Stimulated activated CD8-positive, alpha-beta memory T cell treated with anti-CD3 and anti-CD28 coated beads, Interleukin-7, amount 100 ng/mL, for 1 hour (primary cell): ENCODE measurements at places on chromosomes 6 and 20.

DNA sequence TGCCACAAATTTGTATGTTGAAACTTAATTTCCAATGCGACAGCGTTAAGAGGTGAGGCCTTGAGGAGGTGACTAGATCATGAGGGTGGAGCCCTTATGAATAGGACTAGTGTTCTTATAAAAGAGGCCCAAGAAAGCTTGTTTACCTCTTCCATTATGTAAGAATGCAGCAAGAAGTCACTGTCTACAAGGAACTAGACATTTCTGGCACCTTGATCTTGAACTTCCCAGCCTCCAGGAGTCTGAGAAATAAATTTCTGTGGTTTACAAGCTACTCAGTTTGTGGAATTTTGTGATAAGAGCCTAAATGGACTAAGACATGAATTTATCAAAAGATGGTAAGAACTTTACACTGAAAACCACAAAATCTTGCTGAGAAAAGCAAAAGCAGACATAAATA is 173.6 kb upstream of the SGK1 start:
- DNase-seq: no peak

DNA sequence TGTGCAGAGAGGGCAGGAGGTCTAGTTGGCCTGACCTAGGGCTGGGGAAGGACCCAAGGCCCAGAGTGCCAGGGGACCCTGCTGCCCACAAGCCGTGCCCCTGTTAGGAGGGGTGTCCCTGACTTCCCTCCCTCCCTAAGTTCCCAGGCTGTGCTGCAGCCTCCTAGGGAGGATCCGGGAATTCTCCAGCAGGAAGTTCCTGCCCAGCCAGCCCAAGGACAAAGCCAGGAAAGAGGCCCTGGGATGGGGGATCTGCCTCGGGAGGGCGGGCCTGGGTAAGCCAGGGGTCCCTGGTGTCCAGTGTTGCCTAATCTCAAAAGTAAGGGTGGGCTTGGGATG is 9.3 kb upstream of the BAK1 start:
- no peak for DNase-seq

DNA sequence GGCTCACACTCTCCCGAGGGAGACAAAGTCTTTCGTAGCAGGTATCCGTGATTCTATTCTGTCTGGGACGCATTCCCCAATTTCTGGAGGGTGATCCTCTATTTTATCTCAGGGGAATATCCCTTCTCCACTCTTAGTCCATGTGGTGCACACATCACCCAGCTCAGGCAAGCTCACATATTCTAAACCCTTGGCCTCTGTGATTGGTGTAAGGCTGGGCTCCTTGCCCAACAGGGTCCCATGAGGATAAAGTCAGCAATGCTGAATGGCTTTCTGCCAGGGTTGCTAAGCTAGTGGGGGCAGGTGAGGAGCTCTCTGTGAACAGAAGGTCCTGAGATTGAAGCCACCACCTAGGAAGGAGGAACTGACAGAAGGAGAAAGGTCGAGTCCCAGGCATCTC is 137.2 kb downstream of the CDH26 start:
- DNase-seq: no peak

DNA sequence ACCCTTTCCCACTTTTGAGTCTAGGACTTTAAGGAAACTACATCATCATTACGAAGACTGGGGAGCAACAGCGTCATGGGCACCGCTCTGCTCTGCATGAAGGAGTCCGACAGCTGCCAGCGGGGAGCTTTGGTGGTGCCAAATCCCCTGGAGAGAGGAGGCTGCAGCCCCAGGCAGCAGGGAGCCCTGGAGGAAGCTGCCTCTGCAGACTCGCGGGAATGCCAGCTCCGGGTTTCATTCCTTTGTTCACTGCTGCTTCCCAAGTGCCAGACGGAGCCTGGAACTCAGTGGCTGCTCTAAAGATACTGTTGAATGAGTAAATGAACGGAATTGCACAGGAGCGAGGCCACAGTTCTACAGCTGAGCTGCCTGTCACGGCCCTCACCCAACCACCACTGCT is 196.5 kb upstream of the THBS2 start:
- DNase-seq: no peak

DNA sequence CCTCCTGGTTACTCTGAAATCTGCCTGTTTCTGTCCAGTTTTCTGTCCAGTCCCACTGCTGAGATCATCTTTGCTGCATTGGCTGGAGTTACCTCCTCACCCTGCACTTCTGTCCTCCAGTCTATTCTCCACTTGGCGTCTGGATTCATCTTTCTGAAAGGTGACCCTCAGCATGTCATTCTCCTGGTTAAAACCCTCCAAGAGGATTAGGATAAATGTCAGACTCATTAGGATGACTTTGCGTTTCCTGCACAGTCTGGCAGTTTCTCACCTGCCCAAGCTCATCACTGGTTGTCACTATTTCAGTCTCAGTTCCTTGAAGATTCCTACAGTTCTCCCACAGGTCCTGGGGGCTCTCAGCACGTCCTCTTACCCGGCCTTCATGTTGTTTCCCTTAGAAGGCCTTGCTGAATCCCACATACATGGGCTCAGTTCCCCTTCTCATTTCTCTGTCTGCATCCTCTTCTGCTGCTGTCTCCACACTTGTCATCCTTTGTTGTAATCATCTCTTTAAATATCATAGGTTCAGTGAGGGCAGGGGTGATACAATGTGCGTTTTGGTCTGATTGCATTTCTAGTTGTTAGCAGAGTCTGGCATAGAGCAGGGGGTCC is 374.8 kb downstream of the QKI start:
- DNase-seq: no peak

DNA sequence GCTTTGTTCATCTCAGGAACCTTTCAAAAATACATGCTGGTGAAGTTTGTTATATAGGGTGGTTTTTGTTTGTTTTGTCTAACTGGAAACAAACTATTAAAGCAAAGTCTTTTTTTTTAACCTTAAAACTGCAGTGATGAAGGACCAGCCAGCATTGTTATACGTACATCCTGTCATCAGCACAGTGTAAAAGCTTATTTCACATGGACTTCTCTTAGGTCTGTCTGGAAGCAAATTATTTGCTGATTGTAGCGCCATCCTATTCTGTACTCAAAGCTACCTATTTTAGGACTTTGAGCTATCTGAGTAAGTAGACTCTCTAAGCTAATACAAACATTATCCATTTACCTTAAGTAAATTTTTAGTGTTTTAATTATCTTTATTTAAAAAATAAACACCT is 61.7 kb downstream of the SNX9 start:
- DNase-seq: no peak

DNA sequence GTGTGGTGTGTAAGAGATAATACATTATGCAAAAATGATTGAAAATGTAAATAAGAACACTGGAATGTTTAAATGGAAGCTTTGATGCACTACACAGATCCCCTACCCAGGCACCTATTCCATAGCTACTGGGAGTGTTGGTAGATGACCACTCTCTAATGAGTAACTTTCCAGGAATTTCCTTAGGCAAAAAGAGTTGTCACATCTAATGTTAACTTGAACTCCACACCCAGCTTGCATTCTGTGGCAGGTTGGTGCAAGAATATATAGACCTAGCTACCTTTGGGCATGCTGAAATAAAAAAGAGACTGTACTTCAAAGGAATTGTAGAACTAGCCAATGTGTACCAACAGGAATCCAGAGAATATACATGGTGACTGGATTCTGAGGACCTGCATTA is 1254.2 kb upstream of the EYS start:
- no peak for DNase-seq

DNA sequence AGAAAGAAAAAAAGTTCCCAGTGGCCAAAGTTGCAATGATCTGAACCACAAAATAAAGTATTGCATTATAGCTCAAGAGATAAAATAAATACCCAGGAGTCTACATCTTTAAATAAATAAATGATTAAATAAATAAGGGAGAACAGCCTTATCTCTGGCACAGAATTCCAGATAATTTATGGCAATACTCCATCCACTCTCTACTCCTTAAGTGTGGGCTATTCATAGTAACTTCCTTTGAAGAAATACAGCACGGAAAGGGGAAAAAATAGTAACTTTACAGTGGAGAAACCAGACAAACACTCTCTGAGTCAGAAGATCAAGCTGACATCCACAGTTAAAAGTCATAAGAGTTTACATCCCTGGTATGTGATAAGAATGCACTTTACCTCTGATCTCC is 11.6 kb downstream of the AURKA start:
- DNase-seq: no peak

DNA sequence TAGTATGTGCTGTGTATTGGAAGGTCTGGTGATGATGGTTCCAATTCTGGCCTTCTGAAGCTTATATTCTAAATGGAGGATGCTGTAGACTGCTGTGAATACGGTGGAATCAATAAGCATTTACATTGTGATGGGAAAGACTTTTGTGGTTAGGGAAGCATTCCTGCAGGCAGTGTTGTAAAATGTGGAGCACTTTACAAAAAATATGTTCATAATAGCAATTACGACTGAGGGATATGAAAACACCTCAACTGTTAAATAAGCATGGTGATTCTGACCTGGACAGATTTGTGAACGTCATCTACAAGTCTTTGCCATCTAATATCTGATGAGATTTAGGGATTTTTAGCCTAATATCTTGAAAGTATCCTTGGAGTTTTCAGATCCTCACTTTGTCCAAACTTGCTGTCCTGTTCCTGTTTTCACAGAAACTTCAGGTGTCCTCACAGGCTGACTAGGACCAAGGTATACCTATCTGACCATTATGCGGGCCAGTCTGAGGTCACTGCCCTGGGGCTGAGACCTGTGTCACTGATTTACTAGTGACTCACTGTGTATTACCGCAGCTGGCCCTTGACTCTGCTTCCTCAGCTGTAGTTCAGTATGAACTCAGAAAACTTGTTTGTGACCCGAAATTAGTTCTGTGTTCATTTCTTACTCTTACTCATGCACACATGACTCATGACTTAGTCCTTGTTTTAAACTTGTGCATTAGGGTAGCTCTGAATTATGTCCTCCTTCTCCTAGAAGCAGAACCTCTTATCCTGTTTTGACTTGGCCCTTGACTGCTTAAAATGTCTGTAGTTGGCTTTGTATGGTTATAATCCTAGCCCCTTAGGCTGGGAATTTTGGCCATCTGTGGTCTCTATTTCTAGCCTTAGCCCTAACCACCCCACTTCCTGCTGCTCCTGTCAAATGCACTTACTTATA is 343.0 kb downstream of the CDKAL1 start:
- no peak for DNase-seq

DNA sequence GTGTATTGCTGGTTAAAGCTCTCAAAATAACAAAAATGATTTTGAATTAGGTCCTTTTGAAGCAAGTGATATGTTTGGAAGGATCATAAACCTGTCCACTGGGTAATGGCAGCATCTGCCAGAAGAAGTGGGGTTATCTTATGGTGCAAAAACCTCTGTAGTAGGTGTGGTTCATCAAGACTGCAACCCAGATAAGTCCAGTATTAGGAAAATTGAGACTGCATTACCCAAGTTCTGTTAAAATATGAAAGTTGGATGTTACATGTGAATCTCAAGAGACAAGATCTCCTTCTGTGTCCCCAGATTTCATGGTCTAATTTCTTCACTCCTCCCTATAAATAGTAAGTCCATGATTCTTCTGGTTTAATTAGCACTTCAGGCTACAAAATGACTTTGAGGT is 59.4 kb downstream of the RPRD1B start:
- no peak for DNase-seq

- no peak for DNase-seq
Measured at GRCh38 chr20:52880997-52881396, 91.2 kb upstream of the TSHZ2 start.

DNA sequence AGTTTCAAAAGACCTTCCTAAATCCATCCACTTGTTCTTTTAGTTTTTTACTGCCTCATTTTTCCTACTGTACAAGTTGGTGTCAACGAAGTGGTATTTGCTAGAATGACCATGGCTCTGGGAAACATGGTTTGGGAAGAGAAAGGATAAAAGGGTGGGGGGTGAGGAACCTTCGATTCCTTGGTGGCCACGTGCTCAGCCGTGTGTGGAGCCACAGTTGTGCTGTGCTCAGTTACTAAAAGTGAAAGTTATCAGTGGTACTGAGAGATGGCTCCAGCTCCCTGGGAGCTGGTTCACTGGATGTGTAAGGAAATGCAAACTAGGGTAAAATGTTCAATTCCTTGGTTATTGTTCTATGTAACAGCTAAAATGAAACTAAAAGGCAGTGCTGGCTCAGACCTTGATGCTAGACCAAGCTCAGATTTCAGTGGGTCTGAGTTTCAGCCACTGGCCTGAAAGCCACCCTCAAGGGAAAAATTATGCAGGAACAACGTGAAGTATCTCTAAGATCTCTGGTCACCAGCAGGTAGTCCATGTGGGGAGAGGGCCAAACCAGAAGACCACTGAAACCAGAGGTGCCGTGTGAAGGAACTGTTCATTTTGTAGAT is 7.4 kb upstream of the SLC22A2 start:
- no peak for DNase-seq

DNA sequence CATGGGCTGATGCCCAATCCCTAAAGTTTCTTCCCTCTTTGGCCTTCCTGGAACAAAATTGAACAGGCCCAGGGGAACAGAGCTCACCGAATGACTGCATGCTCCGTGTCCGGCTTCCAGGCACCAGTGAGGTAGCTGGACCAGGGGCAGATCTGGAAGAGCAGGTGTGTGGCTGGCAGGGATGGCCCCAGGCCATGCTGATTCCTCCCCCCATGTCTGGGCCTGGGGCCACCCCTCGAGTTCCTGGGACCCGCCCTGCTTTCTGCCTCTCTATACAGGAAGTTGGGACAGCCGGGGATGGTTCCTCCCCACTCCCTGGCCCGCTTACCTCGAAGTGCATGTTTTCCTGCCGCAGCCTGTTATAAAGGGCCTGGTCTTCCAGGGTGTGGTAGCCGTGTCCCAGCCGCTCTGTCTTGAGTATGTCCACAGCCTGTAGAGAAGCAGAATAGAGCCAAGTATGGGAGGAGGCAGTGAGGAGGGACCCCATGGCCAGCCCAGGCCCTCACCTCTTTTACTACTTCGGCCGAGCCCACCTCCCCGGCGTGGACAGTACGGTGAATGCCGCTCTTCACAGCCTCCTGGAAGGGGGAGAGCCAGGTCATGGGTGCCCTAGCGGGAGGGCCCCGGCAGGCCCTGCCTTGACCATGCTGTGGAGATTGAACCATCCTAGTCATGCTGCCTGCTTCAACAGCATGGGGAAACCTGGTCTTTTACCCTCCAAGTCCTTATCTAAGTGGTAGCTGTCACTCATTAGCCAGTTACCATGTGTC is 28.8 kb downstream of the ADA start:
- DNase-seq: no peak

GRCh38 chr6:47836639-47837038 is 54.8 kb downstream of the OPN5 start:
- DNase-seq: no peak

DNA sequence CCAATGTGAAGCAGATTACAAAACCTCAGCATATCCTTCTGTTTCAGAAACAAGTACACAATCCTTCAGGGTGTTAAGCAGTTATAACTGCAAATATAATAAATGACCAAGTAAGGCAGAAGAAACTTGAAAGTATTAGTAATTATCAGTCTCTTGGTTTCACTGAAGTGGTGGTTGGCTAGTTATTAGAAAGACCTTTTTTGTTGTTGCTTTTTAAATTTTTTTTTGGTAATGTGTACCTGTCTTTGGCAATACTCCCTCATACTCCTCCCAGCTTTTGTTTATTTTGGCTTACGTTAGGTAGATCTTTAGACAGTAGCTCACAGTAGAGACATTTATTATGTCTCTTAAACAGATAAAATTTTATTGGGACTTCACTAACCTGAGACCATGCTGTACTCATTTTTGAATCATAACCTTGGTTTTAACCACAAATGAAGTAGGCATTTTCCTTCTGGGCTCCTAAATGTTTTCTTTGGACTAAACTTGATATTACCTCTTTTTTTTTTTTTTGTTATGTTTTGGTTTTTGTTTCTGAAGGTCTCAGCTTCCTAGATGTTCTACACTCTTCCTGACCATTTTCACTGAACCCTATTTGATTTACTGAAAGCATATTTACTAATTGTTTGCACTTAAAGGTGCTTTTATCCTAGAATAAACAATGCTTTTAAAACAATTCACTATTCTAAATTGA is 6.4 kb downstream of the CD2AP start:
- DNase-seq: no peak

- DNase-seq: no peak
Measured at GRCh38 chr6:26118999-26119398, 31.8 kb downstream of the HFE start.
